ENCODE measurements at places on chromosomes 16 and 17. TPM values are rescaled to one million over a fixed set of nuclear protein-coding genes. Genes with fewer than 3 reads are reported as not detected.
A peak's percentile ranks its signal among the peaks of the same experiment; 100 is the strongest.

- peak; percentile 75 for ATAC-seq
These were observed 30.3 kb upstream of the CDC42EP4 start for GRCh38 chr17:73342050-73342522.

Gene CCDC92B
- total RNA-seq: not detected

DNA sequence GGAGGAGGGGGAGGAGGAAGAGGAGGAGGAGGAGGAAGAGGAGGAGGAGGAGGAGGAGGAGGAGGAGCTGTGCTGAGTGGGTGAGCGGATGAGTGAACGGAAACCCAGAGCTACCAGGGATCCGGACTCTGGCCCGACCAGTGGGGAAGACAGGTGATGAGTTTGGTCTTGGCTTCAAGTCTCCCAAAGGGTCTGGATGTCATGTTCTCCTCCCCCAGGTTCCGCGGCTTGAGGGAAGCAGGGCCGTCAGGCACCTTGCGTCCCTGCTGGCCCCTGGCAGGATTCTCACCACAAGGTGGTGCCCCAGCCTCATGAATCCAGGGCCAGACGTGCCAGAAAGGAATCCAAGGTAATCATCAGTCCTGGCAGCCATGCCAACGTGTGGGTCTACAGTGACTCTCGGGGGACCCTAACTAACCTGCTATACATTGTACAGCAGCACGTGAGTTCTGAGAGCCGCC is 13.5 kb upstream of the ABAT start:
- peak; percentile 77 for ATAC-seq

Gene ABCC3
- 2.5 TPM for total RNA-seq

- no peak for ATAC-seq
These were observed 34.0 kb downstream of the B9D1 start for GRCh38 chr17:19328441-19329061.

Gene HS3ST3B1
- total RNA-seq: 4.2 TPM

Data from gastroesophageal sphincter (tissue), 4 donors.